NCI-H226 (cell line): ENCODE measurements at places on chromosomes 3 and 15.
A peak's percentile ranks its signal among the peaks of the same experiment; 100 is the strongest.

- DNase-seq: peak; percentile 76
Observed at GRCh38 chr3:129525341-129525968, 3.0 kb upstream of the RHO start.

DNA sequence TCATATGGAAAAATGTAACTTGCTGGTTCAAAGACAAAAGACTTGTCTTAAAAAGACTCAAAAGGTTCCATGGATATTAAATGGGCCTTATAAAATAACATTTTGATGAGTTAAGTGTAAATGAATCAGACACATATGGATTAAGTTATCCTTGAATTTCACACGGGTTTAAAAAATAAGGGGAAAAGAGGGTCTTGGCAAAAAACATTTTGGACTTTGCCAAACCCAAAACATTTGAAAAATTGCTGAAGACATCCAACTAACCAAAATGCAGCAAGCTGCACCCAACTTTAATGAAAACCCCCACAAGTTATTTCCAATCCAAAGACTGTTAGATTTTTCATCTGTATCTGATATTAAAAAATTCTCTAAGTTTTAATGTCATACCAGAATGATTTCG lies 200.7 kb downstream of the MEIS2 start:
- DNase-seq: no peak

- DNase-seq: no peak
Observed at GRCh38 chr3:12509466-12509865, 25.2 kb downstream of the TSEN2 start.

DNA sequence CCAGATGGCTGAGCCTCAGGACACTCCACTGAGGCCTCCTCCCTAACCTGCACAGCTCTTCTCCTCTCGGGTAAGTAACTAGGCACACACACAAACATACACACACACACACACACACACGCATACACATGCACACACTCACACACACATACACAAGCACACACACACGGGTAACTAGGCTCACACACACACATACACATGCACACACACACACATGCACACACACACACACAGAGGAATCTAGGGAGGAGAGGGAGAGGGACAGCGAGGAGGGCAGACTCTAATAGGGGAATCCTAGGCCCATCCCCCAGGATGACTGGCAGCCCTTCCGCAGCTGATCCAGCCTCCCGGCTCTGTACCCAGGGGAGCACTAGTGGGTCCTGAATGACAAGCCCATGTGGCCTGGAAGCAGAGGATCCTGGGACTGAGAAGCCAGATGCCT lies 177.4 kb upstream of the LINGO1 start:
- no peak for DNase-seq

GRCh38 chr15:62119874-62120273 lies 45.2 kb downstream of the C2CD4B start:
- no peak for DNase-seq
